T follicular helper cell (primary cell): ENCODE measurements at places on chromosomes 7 and 10.

- no peak for DNase-seq
Observed at GRCh38 chr7:150879345-150879744, 27.0 kb downstream of the AOC1 start.

- no peak for DNase-seq
Observed at GRCh38 chr7:127586346-127586745, 950 bp upstream of the GCC1 start.

GRCh38 chr10:1607466-1607865 lies 129.9 kb downstream of the ADARB2 start:
- no peak for DNase-seq

GRCh38 chr7:135557455-135558336 lies at the start of gene NUP205:
Gene NUP205 (plus strand): TSS chr7:135557917. CDS start chr7:135557945, 28 bp downstream.
- peak; percentile 57 for DNase-seq

- no peak for DNase-seq
Observed at GRCh38 chr7:158750702-158751101, 46.1 kb upstream of the NCAPG2 start.

DNA sequence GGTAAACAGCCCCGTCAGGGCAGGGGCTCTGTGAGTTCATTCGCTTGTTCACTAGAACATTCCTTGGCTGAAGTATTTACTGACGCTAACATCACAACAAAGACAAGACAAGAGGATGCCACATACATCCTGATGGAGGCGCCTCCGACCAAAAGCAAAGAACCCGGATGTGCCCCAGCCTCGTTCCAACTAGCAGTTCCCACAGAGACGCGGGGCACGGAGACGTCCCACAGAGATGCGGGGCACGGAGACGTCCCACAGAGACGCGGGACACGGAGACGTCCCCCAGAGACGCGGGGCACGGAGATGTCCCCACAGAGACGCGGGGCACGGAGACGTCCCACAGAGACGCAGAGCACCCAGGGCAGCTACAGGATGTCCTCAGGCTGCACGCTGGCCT lies 35.4 kb upstream of the CFAP46 start:
- no peak for DNase-seq

GRCh38 chr7:117775801-117776200 lies 97.4 kb downstream of the CTTNBP2 start:
- DNase-seq, result no peak

GRCh38 chr7:48628793-48629349 lies 295.5 kb upstream of the CDC14C start:
- no peak for DNase-seq

- no peak for DNase-seq
Observed at GRCh38 chr7:99631295-99632109, 14.8 kb downstream of the ZSCAN25 start.

GRCh38 chr10:53700278-53700677 lies 927.7 kb upstream of the MBL2 start:
- no peak for DNase-seq

DNA sequence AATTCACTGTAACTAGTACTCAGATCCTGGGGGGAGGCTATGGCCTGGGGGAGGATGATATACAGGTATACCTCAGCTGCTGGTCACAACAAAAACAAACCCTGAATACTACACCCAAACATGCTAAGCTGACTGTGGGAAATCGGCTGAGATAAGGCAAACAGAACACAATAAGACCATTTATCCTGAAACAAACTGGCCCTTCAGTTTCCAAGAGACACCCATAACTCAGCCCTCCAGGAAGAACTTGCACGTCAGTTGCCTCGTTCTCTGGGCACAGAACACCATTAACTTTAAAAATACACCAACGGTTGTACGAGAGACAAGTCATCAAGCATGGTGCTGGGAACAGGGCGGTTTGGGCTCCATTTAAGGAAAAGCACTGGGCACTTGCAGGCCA lies 24.1 kb upstream of the KCNMA1 start:
- no peak for DNase-seq

DNA sequence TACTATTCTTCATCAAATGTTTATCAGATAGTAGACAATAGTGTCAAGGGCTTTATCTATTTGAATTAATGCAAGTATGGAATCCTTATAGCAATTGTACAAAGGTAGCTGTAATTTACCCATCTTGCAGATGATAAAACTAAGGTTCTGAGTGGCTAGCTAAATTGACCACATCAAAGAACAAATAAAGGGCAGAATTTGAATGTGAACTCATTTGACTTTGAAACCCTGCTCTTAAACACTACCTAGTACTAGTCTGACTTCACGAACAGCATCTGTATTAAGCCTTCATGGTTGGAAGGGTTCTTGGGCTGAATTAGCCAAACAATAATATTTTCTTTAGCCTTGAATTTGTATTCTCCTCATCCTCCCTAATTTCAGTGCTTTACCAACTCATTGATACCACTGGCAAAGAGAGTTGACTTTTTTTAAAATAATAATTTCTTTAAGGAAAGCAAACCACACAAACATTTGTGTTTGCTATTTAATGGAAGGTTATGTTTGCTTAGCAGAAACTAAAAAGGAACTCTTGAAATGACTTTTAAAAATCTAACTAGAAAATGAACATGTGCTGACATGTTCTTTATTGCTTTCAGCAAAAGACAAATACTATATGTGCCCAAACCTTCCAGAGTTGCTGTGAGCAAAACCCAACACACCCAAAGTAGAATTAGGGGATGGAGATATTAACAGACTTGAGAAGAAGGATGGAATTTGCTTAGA lies 322.6 kb downstream of the RNLS start:
- no peak for DNase-seq

DNA sequence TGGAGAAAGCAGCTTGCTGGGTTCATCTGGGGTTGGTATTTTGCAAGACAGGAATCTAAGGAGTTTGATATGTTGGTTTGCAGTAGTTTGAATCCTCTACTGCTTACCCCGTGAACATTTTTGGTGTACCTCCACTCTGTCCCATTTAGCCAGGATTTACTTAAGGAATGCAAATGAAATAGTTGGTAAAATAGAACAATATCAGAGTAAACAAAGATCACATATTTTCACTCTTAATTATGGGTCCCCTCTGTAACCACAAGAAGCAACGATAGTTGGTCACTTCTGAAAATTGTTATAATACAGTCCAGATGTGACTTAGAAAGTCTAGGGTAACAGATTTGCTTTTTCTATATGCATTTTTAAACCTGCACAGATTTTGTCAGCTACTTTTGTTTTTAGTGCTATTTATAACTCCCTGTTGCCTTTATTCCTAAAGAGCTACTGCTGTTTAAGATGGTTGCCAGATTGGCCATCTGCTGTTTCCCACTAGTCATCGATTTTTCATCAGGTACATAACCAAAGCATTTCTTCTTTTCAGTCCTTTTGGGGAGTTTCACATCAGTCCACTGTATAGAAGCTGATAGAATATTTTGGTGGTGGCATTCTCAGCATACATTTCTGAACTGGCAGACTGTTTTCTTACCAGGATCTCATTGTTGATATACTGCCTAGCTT lies 37.6 kb downstream of the MAPK8 start:
- DNase-seq, result no peak

- DNase-seq, result no peak
Observed at GRCh38 chr10:63267414-63268148, 134.5 kb downstream of the NRBF2 start.

DNA sequence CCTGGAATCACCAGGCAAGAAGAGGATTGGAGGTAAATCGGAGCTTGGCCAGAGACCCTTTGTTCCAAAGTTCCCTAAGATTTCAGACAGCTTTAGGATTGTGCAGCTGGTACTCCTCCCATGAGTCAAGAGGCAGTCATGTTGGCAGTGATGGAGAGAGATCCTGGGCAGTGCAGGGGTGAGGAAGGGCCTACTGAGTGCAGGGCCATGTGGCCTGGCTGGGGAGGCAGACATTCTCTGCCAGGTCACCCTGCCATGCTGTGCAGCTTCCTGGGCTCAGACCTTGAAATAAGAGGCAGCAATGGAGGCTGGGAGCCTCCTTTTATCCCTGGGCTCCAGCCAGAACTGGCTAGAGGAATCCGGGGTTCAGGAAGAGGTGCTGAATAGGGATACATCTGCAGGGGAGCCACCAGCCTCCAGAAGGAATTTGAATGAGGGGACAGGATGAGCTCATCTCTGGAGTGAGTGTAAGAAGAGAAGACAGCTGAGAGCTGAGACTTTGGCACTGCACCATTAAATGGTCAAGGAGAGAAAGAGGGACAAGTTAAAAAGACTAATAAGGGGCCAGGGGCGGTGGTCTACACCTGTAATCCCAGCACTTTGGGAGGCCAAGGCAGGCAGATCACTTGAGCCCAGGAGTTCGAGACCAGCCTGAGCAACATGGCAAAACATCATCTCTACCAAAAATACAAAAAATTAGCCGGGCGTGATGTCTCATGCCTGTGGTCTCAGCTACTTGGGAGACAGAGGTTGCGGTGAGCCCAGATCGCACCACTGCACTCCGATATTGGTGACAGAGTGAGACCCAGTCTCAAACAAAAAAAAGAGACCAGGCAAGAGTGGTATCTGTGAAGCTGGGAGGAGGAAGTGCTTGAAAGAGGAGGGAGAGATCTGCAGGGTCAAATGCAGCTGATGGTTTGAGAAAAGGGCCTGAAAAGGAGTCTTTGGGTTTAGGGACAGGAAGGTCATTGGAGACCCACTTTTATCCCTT lies 12.0 kb downstream of the SFTPD start:
- no peak for DNase-seq

- DNase-seq, result no peak
Observed at GRCh38 chr7:50733552-50733951, 49.1 kb downstream of the GRB10 start.

DNA sequence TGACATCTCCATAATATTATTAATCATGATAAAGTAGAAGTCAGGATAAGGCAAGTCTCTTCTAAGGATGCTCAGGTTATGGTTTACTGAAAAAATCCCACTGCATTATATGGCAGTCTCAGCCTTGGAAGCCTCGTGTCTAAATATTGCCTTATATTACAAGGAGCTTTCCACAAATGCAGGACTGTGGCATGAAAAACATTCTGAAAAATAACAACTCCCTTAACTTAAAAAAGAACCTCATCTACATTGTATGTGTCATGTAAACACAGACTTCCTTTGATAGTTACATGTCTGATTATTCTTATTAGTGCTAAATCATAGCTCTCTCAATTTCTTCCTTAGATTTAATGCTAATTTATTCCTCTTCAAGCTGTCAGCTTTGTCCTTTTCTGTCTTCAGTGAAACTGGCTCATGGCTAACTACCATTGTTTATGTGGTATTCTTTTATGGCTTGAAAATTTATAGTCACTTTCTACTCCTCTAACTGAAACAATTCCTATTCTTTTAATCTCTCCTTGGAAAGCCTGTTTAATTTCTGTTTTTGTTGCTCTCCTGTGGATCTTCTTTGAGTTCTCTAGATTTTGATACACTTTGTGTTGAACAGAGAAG lies 156.1 kb downstream of the KIF20B start:
- DNase-seq, result no peak

DNA sequence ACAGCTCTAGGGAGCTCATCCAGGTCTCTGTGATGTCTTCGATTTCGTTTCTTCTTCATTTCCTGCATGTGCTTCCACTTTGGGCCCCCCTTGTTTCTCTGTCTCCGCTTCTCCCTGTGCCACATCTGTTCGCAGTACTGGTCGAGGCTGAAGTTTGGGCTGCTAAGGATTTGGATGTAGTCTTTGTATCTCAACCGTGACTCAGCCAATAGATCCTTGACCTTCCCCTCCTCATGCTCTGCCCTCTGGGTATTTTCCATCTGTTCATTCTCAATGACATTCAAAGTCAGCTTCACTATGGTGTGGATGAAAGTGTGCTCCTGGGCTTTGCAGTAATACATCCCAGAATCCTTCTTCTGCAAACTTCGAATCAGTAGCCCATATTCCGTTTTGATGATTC lies 187.4 kb downstream of the SEMA3D start:
- no peak for DNase-seq
